ENCODE measurements at places on chromosomes 11 and 22.

- no peak for DNase-seq
Measured at GRCh38 chr11:117643606-117644300, 153.3 kb downstream of the DSCAML1 start.

GRCh38 chr22:20532256-20532993 is 25.0 kb downstream of the MED15 start:
- no peak for DNase-seq

- DNase-seq = no peak
Measured at GRCh38 chr11:91104237-91104636, 881.4 kb upstream of the CHORDC1 start.

GRCh38 chr11:44456544-44457300 is 108.7 kb upstream of the CD82 start:
- no peak for DNase-seq

DNA sequence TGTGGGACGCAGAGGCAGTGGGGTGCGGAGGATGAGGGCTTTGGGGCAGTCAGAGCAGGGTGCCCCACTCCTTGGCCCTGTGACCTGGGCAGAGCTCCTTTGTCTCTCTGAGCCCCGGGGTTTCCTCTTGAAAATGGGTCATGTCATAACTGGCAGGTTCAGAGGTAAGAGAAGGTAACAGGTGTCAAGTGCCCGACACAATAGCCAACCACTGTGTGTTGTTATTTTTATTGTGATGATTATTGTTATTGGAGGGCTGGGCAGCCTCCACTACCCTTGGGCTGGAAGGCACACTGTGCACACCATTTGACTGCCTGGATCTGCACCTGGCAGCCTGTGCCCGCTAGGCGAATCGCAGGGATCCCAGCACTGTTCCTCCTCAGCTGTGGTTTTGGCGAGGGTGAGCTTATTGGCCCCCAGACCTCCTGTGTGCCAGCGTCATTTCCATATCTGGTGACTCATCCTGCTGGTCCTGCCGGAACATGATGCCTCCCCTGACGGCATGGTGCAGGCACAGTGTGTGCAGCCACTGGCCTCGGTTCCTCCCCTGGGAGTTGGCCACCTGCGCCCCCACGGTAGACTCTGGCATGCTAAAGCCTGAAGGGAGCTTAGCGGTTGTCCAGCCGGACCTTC is 15.4 kb upstream of the SOX10 start:
- DNase-seq = no peak

GRCh38 chr22:47278655-47279054 is 516.2 kb downstream of the TBC1D22A start:
- no peak for DNase-seq
